Stimulated activated CD8-positive, alpha-beta memory T cell treated with anti-CD3 and anti-CD28 coated beads, Interleukin-4, amount 100 ng/mL, for 4 hours (primary cell): ENCODE measurements at places on chromosomes 7 and 10.

GRCh38 chr10:58360412-58361004, 24.7 kb upstream of the TFAM start:
- DNase-seq = no peak

DNA sequence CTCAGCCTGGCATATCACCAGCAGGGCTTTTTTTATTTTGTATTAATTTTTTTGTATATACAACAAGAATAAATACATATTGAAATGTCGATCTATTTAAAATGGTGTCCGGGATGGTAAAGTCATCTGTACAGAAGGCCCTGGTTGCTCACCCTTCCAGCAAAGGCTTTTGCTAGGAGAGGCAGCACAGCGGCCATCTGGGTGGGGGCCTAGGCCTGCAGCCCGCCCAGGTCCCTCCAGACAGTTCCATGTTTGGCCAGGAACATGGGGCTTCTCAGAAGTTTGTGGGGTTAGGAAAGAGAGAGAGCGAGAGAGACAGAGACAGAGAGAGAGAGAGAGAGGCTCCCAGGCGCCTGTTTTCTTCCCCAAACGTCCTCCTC, 152.6 kb upstream of the LYZL2 start:
- no peak for DNase-seq

GRCh38 chr7:102255501-102255900, 31.2 kb upstream of the SH2B2 start:
- DNase-seq = no peak

DNA sequence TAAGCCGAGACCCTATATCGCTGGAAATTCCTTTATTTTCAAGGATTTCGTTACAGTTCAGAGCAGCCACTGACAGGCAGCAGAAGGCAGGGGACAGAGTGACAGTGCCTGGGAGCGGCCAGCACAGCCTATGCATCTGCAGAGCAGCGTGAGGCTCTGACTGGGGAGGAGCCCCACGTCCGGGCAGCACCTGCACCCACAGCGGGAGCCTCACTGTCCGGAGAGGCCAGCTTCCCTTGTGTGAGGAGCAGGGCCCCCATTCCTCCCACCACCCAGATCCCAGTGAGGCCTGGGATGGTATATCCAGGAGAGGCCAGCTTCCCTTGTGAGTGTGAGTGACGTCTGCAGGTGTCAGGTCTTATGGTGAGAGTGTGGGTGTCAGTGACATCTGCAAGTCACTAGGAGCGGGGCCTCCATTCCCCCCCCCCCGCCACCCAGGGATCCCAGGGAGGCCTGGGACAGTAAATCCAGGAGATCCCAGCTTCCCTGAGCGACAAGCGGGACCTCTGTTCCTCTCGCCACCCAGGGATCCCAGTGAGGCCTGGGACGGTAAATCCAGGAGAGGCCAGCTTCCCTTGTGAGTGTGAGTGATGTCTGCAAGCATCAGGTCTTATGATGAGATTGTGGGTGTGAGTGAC, 259.1 kb downstream of the PTPRN2 start:
- DNase-seq = no peak

GRCh38 chr7:122442929-122443328, 138.4 kb upstream of the FEZF1 start:
- DNase-seq = no peak

- no peak for DNase-seq
These were observed 139.3 kb upstream of the COBL start for GRCh38 chr7:51455948-51456347.

GRCh38 chr10:246431-246830, 111.2 kb downstream of the ZMYND11 start:
- DNase-seq = no peak

- no peak for DNase-seq
These were observed 14.8 kb downstream of the BHLHA15 start for GRCh38 chr7:98225913-98226614.

DNA sequence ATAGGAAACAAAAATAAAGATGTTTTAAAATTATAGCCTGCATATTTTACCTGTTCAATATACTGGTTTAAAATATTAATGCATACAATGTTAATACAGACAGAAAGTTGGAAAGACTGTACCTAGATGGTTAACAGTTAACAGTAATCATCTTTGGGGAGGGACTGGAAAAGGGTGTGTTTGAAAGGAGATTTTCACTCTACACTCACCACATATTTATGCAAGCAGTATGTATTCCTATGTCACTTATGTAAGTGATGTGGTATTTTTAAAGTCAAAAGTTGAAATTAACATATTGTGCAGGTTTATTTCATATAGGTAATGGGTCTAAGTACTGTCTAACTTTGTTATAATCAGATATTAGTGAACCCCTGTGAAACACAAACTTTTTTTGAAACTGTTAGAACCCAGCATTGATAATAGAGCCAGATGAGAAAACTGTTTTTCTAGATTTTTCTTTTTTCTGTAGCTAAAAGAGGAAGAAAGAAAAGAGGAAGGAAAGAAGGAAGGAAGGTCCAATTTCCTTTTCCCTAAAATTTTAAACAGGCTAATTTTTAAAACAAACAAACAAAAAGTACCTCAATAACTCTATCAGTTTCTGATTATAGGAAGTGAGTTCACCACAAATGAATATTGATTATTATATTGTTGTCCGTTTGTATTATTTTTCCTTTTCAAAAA, 9.0 kb upstream of the STARD3NL start:
- DNase-seq = no peak

- DNase-seq = no peak
These were observed 227.4 kb upstream of the PLPP4 start for GRCh38 chr10:120229641-120230040.

DNA sequence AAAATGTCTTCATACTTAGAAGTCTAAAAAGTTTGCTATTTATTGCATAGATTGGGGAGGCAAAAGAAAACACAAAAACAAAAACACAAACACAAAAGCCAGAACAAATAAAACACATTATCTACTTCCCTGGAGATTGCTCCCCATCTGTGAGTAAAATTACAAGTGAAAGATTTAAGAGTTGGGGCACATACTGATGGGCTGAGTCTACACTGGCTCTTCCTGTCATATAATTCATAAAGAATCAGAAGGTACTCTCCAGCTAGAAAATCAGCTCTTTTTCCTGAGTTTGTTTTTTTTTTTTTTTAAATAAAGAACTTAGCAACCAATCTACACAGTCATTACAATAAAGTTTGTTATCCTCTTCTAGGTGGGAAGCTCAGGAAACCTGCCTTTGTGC, 192.4 kb upstream of the LRRN3 start:
- no peak for DNase-seq

DNA sequence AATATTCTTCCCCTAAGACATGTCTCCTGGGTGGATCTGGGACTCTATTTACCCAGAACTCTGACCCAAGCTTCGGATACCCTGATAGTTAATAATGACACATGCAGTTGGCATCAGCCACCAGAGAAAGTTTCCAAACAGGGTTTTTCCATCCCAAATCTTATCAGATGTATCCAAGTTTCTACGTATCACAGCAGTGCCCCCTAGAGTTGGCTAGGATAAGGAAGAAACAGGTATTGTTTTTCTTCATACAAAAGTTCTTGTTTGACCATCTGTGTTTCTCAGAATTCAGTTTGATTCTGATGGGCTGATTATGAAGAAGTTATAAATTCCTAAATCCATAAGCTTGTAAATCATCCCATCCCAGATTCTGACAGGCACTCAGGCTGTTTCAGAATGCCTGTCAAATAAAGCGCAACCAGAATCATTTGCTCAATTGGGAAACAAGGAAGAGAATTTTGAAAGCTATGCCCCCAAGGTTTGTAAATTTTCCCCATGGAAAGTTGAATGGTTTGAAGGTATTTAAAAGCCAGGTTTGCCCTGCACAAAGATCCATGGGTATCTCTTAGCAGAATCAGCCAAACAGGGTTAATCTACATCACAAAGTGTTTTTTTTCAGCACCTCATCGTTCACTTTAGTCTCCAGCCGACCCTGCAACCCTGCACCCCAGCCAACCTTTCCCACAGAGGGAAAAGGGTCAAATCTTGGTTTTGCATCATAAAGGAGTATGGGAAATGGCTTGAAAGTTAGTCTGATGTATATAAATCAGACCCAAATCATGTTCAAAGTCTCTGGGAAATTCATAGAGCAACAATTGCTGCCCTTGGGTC, 47.4 kb downstream of the NRAP start:
- no peak for DNase-seq

DNA sequence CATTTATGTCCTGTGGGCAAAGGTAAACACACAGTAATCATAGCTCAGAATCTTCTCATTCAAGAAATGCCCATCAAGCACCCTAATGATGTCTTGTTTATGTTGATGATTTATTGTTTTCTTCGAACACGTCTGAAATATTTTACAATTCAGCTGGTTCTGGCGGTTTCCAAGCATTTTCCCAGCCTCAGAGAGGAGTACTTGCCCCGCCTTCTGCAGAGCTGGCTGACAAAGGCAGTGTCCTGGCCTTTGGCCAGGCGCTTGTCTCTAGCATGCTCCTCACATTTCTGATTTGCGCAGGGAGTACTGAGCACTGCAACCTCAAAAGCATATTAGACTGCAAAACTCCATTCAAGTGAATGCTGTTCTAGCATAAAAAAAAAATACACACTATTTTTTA, 314.2 kb upstream of the GNAI1 start:
- DNase-seq = no peak

- DNase-seq = no peak
These were observed 55.4 kb downstream of the EEPD1 start for GRCh38 chr7:36208426-36208825.

DNA sequence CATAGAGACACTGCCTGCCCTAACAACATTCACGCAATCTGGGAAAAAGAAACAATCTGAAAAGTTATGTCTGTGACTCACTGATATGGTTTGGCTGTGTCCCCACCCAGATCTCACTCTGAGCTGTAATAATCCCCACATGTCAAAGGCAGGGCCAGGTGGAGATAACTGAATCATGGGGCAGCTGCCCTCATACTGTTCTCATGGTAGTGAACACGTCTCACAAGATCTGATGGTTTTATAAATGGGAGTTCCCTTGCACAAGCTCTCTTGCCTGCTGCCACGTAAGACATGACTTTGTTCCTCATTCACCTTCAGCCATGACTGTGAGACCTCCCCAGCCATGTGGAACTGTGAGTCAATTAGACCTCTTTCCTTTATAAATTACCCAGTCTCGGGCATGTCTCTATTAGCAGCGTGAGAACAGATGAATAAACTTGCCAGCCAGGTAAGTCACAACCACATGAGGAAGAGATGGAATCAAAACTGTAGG, 341.5 kb upstream of the AOAH start:
- no peak for DNase-seq

DNA sequence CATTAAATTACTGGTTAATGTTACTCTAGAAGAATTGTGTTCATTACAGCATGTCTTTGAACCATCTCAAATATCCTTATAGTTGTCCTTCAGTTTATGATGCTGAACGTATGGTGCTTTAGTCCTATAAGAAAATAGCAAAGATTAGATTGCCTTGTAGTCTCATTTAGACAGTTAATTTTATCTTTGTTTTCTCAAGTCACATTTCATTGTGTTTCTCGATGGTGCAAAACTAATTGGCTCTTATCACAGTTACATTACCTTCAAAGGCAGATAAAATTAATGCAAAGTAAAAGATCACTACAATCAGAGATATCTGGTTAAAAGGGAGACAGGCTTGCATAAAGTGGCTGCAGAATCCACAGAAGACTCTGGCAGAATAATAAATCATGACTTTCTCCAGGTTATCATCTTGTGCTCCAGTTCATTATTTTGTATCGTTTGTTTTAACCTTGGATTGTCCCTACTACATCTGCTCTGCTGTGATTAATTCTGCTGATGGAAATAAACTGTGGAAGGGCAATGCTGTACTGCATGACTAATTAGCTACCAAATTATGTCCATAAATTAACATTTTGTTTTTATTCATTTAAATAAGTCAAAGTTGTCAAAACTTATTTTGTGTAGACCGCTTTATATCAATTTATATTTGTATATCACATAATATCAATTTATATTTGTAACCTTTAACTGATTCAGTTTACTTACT, 24.2 kb downstream of the PRPS1L1 start:
- DNase-seq = no peak

DNA sequence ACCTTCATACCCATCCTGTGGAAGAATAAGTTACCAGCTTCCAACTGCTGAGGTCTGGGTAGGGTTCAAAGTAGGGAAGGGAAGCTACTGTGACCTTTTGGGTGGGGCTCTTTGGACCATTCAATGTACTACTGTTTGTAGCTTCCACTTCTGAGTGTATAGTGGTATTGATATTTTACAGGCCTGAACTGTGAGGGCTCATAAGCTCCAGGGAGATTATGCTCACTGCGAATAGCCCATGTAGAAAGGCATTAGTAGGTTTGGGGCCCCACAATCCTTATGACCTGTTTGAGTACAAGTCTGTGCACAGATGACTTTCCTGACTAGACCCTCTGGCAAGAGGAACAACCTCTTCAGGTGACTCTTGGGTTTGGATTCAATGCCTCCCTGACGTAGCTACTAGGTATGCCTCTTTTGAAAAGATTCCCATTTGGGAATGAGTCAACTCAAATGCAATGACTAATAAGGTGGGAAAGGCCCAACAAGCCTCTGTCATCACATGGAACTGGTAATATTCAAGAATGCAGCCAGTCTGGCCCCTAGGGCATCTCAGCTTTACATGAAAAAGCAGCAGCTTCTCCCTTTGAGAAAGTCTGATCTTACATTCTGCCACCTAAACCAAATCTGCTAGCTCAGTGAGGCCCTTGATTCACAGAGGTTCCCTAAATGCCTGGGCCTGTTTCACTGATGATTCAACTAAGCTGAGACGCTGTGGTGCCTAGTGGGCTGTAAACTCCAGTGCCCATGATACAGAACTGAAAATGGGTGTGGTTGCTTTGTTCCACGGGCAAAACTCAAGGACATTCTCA, 79.8 kb downstream of the ABI1 start:
- no peak for DNase-seq

GRCh38 chr7:150524018-150524417, 9.3 kb downstream of the GIMAP7 start:
- DNase-seq = no peak

DNA sequence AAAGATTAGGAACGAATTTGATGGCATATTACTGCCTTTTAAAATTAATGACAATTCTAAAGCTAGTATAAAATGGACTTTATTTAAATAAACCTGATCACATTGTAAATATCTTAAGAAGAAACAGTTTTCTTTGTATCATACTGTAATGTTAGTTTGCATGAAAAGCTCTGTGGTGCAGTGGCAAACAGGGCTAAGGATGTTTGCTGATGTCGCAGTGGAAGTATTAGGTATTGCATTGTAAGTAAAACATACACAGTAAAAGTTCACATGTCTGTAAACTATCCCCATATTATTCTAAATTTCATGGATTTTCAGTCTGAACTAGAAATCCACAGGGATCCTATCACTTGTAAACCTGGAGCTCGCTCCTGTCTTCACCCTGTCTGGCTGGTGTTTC, 252.6 kb upstream of the ZNF32 start:
- DNase-seq = no peak

GRCh38 chr10:36761121-36761520, 364.3 kb upstream of the ANKRD30A start:
- no peak for DNase-seq

DNA sequence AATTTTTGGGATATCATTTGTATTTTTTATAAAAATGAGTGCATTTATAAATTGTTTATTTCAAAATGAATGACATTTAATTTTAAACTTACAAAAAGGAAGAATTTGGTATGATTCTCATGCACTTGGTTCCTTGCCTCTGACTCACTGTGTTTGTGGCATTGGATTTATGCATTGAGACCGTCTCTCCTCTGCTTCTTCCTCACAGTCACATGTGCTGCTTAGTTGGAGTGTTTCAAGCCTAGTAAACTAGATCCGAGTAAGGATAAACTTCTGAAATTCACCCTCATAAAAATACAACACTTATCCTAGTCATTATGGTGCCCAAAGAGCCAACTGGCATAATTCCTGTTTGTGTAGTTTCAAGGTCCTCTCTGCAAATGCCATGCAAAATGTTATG, 19.1 kb upstream of the FZD8 start:
- DNase-seq = no peak
